ENCODE measurements at places on chromosomes 5 and 9.

DNA sequence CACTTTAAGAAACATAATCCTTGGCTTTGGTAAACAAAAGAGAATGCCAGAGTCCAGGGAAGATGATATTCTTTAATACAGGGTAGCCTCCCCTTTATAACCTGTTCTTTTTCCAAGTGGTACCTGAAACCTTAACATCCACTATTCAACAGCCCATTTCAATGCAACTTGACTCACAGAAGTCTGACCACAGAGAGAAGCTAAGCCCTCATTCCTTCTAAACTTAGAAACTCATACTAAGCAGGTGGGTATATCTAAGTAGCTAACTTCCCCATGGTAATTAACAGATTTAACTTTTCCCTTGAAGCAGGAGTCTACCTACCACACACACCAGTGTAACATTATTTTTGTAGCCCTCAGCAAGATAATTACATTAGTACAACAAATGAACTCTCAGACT is 91.9 kb downstream of the CEMIP2 start:
- H3K36me3 ChIP-seq, result no peaks in the 10 kb centered on the region
- no peaks in the 10 kb centered on the region for H3K4me1 ChIP-seq
- no peak overlapping the region for H3K4me3 ChIP-seq
- no peaks in the 10 kb centered on the region for H3K27me3 ChIP-seq
- no peak overlapping the region for H3K27ac ChIP-seq
- no peak for DNase-seq

GRCh38 chr9:133795049-133795448 is 56.9 kb upstream of the SARDH start:
- peaks cover 78% of the 10 kb centered on the region for H3K36me3 ChIP-seq
- no peak overlapping the region for H3K4me3 ChIP-seq
- DNase-seq, result no peak
- H3K27ac ChIP-seq, result no peak overlapping the region
- peaks cover 3% of the 10 kb centered on the region for H3K4me1 ChIP-seq

GRCh38 chr9:134600836-134601638 is 40.6 kb upstream of the COL5A1 start:
- no peaks in the 10 kb centered on the region for H3K36me3 ChIP-seq
- no peak overlapping the region for H3K27ac ChIP-seq
- no peaks in the 10 kb centered on the region for H3K4me1 ChIP-seq

DNA sequence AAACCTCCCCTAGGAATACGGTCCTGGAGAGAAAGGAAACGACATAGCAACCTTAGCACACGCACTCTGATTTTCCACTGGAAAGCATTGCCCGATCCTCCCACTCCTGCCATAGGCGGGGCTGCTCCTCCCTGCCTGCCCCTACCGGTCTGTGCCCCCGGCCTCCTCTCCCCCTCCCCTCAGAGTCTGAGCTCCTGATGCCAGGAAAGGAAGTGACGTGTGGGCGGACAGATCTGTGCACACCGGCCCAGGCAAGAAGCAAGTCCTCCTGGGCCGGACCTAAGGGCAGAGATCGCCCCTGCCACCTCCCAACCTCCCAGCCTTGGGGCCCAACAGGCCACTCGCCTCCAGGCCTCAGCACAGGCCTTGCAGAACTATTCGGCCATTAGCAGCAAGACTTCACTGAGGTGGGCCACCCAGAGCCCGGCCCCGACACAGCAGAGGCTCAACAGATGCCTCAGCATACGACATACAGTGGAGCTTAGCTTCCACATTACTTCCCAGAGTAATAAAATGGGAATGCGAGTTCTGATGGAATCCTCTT is 7.2 kb downstream of the NINJ1 start:
- H3K4me1 ChIP-seq, result peaks cover 12% of the 10 kb centered on the region
- no peak for DNase-seq
- H3K27me3 ChIP-seq, result no peaks in the 10 kb centered on the region

DNA sequence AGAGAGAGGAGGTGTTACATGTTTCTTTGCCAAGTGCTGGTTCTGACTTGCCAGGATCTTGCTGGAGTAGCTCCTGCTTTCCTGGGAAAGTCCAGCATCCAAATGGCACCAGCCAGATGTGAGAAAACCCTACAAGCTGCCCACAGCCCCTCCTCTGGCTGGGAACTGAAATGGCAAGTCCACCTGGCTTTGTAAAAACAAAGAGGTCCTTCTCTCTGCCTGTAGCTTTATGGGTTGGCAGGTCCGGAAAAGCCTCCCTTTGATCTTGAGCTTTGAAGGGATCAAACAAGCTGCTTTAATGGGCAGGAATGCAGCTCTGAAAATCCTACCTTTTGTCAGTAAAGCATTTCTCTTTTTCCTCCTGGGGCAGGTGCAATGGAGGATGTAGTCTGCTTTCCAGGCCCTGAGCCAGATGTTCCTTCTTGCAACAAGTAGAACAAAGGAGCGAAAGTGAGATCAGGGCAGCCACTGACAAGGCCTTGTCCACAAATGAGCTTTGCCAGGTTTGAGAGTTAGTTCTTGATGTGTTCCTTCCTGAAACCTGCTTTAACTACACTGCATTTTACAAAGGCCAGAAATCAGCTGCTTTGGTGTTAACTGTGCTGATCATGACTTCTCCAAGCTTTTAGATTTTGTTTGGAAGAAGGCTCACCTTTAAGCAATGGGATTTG is 456.7 kb downstream of the ZNF608 start:
- no peaks in the 10 kb centered on the region for H3K4me1 ChIP-seq
- no peaks in the 10 kb centered on the region for H3K36me3 ChIP-seq
- H3K4me3 ChIP-seq, result no peak overlapping the region
- no peaks in the 10 kb centered on the region for H3K27me3 ChIP-seq
- no peak overlapping the region for H3K27ac ChIP-seq

DNA sequence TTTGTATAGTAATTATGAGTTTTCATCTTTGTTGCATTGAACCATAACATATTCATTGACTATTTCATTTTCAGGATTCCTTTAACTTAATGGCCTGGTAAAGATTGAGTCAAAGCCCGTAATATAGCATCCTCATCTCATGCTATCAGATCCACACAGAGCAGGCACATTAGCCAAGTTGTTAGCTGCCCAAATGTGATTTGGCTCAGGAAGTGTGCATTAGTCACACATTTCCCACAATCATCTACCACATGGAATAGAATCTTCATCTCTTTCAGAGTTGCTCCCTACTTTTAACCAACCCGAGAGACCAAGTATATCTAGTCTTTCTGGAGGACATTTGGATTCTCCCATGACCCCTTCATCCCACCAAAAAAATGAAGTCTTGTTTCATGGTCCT is 481.0 kb upstream of the PTGER4 start:
- no peaks in the 10 kb centered on the region for H3K4me1 ChIP-seq
- no peaks in the 10 kb centered on the region for H3K36me3 ChIP-seq
- DNase-seq, result no peak
- H3K27me3 ChIP-seq, result no peaks in the 10 kb centered on the region

All from neuronal stem cell (in vitro differentiated cells).